NCI-H446 treated with DMSO at 0.1 percent for 48 hours (cell line): ENCODE measurements at places on chromosomes 7 and 10.

DNA sequence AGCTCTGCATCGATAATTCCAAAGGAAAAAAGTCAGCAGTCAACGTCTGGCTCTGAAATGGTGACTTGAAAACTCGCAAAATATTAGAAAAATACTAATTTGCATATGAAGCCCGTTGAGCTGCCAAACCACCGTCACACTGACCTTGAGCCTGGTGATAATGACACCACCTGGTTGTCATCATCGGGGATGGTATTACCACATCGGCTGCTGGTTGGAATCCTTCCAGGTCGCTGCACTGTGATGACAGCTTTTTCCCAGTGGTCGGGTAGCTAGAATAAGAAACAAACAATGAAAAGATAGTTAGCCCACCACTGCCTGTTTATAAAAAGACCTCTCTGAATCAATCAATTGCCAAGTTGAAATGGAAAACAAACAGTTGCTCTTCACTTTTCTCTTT lies 41.6 kb downstream of the LAMB1 start:
- no peak for DNase-seq

GRCh38 chr10:110395350-110396283 lies 90.9 kb upstream of the SMNDC1 start:
- DNase-seq: no peak

DNA sequence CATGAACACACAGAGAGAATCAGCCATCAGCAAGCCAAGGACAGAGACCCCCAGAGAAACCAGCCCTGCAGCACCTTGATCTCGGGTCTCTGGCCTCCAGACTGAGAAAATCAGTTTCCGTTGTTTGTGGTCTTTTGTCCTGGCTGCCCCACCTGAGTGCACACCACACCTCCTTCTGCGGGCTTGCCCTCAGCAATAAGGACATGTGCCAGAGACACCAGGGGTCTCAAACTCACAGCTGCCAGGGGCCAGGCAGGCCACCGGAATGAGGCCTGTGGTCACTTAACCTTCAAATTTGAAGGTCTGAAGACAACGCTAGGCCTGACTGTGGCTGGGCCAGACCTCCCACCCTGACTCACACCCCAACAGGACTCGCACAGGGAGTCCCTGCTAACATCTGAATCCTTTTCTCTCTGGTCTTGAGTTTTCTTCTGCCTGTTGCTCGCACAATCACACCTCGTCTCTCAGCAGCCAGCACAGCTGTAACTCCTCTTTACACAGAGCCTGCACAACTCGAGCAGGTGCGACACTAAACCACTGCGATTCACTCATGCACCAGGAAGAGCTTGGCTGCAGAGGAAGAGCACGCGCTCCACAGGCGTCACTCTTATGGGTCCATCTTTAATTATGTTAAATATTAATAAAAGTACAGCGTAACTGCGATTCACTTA lies 86.2 kb downstream of the CHST15 start:
- DNase-seq: no peak

DNA sequence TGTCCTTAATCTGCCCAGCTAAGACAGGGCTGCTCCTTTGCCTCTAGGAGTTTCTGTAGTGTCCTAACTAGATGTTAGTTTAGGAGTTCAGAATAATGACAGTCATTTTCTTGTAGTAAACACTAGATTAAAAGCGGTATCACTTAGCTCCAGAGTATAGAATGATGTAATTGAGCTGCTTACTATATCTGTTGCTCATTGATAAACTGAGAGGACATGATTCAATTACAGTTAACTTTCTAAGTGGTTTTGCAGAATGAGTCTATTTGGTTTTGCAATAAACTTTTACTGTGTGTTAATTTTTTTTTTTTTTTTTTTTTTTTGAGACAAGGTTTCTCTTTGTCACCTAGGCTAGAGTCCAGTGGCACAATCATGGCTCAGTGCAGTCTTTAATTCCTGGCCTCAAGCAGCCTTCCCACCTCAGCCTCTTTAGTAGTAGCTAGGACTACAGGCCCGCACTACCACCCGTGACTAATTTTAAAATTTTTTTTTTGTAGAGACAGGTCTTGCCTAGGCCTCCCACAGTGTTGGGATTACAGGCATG lies 1.8 kb downstream of the STMP1 start:
- DNase-seq: no peak

DNA sequence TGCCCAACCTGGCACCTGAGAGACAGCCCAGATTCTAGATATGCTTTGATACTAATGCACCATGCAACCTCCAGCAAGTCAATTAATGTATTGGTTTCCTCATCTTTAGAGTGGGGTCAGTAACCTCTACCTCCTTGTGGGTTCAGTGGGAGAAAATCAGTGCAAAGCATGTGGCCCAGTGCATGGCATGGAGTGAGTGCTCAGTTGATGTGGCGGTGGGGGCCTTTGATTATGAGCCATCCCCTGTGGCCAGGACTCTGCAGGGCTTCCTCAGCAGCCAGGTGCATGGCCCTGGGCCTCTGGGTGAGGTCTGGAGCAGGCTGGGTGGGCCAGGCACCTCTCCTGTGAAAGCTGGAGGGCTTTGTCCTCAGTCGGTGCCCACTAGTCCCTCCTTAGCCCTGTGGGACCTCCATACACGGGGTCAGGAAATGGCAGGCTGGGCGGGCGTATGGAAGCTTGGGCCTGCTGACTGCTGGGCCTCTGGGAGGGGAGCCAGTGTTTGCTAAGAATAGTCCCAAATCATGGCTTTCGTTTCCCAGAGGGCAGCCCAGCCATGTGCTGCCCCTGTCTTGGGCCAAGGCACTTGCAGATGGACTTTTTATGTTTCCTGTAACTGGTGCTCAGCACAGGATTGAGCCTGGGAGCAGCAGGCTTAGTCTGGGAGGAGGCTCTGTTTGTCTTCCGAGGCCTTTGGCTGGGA lies 3.4 kb downstream of the PALD1 start:
- DNase-seq: no peak

- DNase-seq: no peak
Measured at GRCh38 chr10:34504534-34504933, 310.6 kb downstream of the PARD3 start.

DNA sequence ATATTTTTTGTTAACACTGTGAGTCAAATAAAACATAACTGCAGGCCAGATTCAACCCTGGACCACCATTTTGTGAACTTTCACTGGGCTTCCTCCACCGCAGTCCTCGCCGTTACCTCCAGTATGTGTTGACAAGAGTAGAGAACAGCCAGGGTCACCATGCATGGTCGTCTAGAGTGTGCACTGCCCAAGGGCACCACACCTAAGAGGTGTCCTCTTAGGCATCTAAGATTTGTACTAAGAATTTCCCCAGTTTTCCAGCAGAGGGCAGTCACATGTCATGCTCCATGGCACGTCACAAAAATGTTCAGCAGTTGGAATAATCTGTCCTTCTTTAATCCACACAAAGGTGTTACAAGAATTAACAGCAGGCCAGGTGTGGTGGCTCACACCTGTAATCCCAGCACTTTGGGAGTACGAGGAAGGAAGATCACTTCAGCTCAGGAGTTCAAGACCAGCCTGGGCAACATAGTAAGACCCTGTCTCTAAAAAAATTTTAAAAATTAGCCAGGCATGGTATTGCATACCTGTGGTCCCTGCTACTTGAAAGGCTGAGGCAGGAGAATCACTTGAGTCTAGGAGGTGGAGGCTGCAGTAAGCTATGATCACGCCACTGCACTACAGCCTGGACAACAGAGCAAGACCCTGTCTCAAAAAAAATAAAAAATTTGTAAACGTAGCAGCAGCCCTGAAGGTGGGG lies 71.2 kb upstream of the FOXK1 start:
- DNase-seq: peak; percentile 42

DNA sequence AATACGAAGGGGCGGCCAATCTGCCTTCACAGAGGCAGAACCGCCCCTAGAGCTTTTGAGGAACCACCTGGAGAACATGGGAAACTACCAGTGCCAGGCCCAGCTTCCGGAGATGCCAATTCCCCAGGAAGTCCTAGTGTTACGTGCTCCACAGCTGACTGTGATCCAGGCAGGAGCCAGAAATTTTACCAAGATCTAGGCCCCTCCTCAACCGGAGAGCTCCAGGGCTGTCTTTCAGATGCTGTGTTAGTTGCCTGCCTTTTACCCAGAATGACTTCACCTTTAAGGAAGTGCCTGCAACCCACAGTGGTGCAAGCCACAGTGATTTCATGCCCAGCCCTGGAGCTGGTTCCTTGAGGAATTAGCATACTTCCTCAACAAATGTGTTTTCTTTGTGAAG lies 62.9 kb downstream of the ELMO1 start:
- no peak for DNase-seq

DNA sequence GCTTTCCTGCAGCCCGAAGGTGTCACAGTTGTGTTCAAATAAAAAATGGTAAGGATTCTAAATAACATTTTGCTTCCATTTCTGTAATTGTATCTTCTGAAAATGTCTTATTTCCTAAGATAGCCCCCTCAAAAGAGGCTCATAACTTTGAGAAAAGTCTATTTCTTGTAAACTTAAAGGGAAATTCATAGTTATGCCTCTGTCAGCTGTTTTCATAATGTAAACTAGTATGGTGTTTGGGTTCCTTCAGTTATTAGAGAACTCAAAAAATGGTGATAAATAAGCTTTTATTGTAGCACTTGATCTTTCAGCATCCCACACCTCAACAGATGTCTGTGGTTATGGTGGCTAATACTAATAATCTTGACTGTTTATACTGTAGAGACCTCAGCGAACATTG lies 57.1 kb downstream of the KLHDC10 start:
- no peak for DNase-seq

- no peak for DNase-seq
Measured at GRCh38 chr7:55592492-55592891, 20.2 kb upstream of the VOPP1 start.

- DNase-seq: no peak
Measured at GRCh38 chr7:133358708-133359107, 105.8 kb downstream of the EXOC4 start.

DNA sequence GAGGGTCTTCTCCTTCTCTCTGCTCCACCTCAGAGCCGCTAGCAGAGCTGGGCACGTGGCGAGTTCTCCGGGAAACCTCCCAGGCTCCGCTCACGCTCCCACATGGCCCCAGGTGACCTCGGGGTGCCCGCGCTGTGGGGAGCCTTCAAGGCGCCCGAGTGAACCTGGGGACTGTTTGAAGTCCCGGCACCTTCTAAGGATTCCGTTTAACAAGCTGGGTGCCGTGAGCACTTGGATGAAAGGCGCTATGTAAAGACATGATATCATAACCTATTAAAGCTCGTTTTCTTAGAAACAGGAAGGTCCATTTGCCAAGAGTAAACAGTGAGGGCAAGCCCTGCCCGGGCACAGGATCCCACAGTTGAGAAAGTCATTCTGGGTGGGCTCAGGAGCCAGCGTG lies 15.8 kb upstream of the MYL10 start:
- no peak for DNase-seq

DNA sequence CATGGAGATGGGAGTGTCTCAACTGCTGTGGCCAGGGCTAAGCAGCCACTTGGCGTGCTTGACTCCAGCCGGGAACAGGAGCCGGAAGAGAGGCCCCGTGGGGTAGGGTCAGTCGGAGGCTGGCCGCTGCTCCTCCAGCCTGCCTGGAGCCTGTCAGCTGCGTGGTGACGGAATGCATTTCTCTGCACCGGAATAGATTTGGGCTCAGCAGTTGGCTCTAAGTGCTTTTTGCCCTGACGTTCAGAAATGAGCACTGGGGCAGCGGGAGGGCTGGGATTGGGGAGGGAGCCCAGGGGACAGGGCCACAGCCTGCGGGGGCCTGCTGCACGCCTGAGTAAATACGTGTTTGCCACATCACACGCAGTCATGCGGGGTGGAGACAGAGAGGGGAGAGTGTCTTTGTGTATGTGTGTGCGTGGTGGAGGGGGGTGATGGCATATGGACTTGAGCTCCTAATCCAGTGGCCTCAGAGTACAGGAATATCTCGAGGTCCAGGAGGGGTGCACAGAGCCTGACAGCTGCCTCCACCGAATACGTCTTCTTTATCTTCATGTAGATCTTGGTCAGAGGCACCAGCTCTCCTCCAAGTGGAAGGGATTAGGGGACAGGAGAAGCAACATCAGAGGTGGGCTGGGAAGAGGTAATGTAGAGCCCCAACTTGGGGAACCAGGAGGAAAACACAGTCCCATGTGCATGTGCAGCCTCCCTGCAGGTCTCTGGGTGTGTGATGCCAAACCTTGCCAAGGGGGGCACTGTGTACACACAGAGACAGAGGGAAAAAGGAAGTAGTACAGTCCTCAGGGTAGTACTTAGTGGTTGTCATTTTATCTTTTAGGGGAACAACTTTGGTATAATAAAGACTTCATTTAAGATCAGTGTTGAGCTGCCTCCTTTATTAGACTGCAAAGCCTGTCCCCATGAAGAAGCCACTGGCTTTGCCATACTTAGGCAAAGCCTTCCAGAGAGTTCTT lies 151.4 kb downstream of the CDH23 start:
- no peak for DNase-seq

- DNase-seq: no peak
Measured at GRCh38 chr7:96359876-96360275, 38.0 kb upstream of the SLC25A13 start.

DNA sequence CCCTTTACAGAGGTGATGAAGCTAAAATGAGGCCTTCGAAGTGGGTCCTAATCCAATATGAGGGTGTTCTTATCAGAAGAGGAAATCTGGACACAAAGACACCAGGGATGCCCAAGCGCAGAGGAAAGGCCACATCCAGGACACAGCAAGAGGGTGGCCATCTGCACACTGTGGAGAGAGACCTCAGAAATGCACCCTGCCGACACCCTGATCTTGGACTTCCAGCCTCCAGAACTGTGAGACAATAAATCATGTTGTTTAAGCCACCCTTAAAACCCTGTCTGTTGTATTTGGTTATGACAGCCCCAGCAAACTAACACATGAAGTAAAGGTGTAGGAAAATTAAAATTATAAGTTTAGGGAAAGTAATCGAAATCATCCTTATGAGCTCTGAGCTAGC lies 64.0 kb downstream of the CDC123 start:
- no peak for DNase-seq
